ENCODE measurements at places on chromosomes 16 and 17. TPM values are rescaled to one million over a fixed set of nuclear protein-coding genes. Genes with fewer than 3 reads are reported as not detected.

FBRS gene
- 29.5 TPM for total RNA-seq

DNASE1L2 gene
- 0.65 TPM for total RNA-seq

DNA sequence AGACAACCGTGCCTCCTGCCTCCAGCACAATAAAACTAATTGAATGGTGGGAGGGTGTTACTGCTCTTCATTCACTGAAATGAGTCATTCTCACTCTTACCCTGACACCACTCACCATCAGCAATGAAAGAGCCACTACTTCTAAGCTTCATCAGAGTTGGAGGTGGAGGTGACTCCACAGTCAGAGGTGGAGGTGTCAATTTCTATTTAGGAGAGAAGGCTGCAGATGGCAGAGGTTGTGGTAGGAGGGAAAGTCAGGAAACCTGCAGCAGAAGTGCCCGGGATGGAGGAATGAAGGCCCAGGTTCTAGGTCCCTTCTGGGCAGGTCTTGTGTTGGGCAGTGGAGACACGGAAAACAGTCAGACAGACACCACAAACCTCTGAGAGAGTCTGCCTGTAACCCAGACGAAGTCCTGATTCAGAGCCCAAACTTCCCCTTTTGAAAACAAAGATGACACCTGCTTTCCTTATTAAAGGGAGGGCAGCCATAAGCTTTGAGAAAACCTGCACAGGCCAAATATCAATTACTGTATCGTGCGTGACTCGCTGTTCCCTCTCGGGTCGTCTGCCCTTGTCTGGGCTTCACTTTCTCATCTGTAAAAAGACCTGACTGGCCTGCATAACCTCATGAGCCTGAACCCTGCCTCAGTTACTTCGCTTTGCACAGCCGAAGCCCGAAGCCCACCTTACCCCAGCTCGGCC is 668 bp downstream of the ATPAF2 start:
- DNase-seq, result no peak

DNA sequence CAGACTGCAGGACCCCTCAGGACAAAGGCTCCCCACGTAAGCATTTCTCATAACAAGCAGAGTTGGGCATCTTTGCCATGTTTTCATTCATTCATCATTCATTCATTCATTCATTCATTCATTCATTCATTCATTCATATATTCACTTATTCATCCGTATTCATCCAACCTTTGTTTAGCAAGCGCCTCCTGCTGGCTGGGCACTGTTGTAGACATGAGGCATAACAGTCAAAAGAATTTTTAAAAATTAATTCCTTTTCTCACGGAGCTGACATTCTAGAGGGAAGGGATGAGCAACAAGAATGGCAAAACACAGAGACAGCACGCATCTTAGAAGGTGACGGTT is 351.7 kb upstream of the TNRC6C start:
- DNase-seq, result no peak

DNA sequence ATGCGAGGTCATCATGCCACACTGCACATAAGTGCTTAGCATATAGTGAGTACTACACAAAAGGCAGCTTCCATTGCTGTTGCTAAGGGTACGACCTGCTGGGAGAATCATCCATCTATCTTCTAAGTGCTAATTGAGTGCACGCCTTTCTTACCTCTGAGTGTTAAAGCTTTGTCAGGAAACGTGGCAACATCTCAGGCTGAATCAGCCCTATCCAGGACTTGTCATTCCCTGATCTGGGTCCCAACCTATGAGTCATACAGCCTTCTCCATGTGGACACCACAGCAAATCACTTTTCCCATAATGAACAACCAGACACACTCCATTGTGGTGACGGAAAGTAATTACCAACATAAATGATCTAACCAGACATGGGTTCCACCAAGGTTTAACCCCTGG is 201.1 kb upstream of the MAF start:
- DNase-seq, result no peak

DNA sequence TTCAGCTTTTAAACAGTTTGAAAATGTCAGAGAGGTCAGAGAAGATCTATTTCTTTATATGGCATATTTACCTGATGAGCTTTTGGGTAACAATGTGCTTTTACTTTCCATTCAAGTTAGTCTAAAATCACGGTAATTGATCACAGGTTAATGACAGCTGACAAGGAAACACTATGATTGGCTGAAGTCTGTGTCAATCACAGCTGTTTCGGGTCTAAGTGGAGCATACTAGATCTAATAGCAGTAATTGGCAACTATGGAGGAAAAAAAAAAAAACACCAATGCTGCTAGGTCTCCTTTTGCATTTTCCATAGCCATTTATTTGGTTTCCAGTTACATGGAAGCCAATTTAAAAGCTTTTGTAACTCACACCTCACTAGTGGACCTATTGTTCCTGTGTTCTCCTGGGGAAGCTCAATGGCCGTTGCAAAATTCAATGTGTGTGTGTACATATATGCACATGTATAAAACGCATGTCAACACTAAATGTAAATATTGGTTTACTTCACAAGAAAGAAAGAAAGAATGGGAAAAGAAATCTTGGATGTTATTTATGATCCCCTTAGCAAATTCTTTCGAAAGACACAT is 568.3 kb upstream of the ZFHX3 start:
- no peak for DNase-seq
